ENCODE measurements at places on chromosomes 1 and 21.

- no peak for DNase-seq
Observed at GRCh38 chr1:59057796-59058195, 239.1 kb upstream of the FGGY start.

DNA sequence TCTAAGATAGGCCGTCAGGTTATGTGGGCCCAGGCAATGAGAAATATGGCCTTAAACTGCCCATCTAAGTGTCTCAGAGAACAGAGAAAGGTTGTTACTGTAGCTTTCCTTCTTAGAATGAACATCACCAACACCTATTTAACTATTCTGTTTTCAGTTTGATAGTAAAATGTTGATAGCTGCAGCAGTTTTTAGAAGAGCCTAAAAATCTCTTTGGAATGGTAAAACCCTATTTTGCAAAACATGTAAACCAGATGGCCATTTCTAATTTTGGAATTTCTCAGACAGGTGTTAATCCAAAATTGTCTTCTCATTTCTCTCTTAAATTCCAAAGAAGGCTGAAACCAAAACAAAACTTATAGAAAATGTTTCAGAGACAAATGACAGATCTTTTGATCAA is 57.5 kb downstream of the DIPK1A start:
- peak; percentile 19 for DNase-seq

DNA sequence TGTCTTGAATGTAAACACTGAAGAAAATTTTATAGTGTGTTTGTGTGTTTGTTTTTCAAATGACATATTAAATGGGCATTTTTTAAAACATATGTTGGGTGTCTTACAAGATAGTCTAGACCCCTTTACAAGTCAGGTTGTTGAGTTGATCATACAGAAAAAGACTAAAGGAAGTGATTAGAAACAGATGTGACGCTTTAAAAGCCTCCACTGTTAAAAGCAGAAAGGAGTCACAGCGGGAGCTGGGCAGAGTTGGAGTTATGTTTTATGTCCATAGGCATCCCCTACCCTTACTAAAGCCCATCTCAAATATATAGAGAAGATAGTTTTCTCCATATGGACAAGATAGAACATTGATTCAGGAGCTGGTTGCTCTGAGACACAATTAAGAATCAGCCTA is 393.9 kb downstream of the PLPP3 start:
- DNase-seq, result no peak

DNA sequence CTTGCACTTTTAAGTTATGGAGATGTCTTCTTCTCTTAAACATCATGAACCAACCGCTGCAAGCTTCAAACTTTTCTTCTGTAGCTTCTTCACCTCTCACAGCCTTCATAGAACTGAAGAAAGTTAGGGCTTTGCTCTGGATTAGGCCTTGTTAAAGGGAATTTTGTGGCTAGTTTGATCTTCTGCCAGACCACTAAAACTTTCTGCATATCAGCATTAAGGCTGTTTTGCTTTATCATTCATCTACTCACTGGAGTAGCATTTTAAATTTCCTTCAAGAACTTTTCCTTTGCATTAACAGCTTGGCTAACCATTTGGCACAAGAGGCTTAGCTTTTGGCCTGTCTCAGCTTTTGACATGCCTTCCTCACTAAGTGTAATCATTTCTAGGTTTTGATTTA is 43.0 kb upstream of the RGL1 start:
- no peak for DNase-seq

DNA sequence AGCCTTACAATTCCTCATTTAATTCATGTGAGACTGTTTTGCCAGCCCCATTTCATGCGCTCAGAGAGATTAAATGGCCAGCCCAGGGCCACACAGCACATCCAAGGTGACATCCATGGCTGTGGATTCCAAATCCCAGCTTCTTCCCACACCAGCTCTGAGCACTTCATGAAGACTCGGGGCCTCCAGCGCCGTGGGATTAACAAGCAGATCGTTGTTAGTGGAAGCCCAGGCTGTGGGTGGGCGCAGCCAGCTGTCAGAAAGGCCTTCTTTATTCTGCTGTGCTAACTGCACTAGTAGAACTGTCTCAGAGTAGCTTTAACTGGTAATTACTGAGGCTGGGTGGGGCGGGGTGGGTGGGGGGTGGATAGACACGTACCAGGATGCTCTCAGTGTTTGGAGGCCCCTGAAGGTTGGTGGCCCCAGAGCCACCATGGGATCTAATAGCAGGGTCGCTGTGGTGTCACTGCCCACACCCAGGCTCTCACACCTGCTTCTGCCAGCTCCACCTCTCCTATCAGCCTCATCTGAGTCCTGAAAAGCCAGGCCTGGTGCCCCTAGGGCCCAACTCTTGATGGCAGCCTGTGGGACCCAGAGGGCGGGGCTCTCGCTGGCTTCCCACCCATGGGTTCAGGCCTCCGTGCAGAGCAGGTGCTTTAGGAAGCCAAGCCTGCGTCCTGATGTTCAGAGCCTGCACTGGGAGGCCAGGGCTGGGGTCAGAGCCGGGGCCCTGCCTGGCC is 3.4 kb downstream of the BMP8A start:
- no peak for DNase-seq

DNA sequence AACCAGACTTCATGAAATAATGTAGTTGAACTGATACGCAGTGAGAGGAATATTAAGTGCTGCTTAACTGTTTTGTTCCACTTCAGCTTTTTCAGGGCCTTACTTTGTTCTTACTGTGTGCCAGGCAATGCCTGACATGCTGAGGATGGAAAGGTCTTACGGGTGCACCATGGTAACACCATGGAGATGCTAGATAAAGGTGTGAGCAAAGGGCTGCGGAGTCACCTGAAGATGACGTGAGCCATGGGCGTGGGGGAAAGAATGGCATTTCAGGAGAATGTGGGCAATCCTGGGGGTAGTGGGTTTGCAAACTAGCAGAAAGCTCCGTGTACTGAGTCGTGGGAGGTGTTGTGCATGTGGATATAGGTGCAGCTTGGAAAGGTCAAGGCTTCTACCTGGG is 27.3 kb downstream of the MAN1C1 start:
- no peak for DNase-seq

DNA sequence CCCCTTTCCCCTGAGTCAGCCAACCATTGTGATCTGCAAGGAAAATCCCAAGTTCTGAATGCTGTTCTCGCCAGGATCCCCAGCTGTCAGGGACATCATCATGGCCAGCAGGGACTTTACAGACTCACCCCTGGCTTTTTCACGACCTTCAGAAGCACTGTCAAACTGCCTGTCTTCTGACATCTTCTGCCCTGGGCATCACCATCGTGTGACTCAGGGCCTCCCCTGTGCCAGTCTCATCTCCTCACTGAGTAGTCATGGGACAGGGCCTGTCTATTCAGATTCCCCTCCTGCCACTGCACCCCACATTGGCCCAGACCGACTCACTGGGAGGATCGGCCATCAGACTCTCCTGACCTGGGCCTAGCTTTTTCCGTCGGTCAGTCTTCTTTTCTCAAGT is 72.5 kb upstream of the VAMP3 start:
- no peak for DNase-seq

DNA sequence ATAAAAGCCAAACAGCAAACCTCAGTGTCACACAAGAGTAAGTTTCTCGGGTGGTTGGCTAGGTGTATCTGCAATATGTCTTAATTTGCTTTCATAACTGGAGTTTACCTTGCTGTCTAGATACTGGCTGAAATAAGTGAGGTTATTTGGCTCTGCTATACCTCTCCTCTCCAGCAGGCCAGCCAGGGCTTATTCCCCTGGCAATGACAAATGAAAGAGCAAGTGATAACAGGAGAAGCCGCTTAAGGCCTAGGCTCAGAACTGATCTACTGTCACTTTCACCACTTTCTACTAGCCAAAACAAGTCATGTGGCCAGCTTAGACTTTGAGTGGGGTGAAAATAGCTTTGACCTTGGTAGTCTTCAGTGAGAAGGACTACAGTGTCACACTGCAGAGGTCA is 4.8 kb upstream of the RPE65 start:
- DNase-seq, result no peak

DNA sequence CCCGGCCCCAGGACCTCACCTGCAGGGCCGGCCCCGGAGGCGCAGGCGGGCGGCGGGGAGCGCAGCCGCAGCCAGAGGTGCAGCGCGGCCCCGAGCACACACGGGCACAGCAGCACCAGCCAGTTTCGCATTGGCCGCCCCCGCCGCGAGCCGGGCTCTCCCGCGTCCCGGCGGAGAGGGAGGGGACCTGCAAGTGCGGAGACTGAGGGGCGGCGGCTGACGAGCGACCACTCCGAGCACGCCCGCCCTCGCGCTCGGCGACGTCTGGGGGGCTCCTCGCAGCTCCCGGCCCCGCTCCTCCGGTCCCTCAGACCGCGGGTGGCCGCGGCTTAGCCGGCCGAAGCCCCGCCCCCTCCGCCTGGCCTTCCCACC is at the start of gene B3GALNT2:
TSS of gene B3GALNT2 (minus strand) at position 331 of the 372 bp plus-strand sequence. CDS start at position 131, 200 bp downstream.
- DNase-seq, result no peak

- DNase-seq, result no peak
Observed at GRCh38 chr1:36834586-36834985, 199.7 kb downstream of the GRIK3 start.

All from thymus (tissue), 14 donors.